ENCODE measurements at places on chromosomes 7 and 10.

GRCh38 chr7:101376601-101377000 lies 13.9 kb downstream of the COL26A1 start:
- no peak overlapping the region for H3K27ac ChIP-seq
- H3K36me3 ChIP-seq, result no peaks in the 10 kb centered on the region
- no peak for DNase-seq
- no peaks in the 10 kb centered on the region for H3K27me3 ChIP-seq
- H3K4me3 ChIP-seq, result no peak overlapping the region
- H3K4me1 ChIP-seq, result peaks cover 4% of the 10 kb centered on the region

DNA sequence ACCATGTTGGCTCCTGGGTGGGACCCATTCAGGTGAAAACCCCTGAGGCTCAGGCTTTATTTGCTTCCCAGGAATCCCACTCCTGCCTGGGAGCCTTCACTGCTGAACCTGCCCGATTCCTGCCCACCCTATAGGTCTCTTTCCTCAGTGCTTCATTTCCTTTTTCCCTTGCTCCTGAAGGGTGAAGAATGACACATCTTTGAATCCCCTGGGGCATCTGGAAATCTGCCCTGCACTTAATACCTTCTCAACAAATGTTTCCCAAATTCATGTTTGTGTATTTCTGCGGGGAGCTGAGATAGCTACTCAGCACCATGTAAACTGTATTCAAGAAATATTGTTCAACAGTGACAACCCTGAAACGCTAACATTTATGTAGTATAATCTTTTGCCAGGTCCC lies 10.3 kb upstream of the PCBD1 start:
- no peaks in the 10 kb centered on the region for H3K36me3 ChIP-seq
- H3K4me1 ChIP-seq, result no peaks in the 10 kb centered on the region
- no peak overlapping the region for H3K4me3 ChIP-seq

- H3K27me3 ChIP-seq, result no peaks in the 10 kb centered on the region
- peak within 1 kb of the TSS; percentile 56 for H3K4me3 ChIP-seq
- no peak for DNase-seq
- H3K4me1 ChIP-seq, result peaks cover 8% of the 10 kb centered on the region
Measured at GRCh38 chr7:85186521-85187241, at the start of gene SEMA3D. SEMA3D (minus strand) TSS chr7:85187056; CDS start chr7:85121891, 65,165 bp downstream.

- H3K4me3 ChIP-seq, result no peak overlapping the region
- DNase-seq, result no peak
- no peaks in the 10 kb centered on the region for H3K36me3 ChIP-seq
- H3K4me1 ChIP-seq, result peaks cover 31% of the 10 kb centered on the region
- no peak overlapping the region for H3K27ac ChIP-seq
Measured at GRCh38 chr10:117348236-117348635, 27.0 kb downstream of the PDZD8 start.

DNA sequence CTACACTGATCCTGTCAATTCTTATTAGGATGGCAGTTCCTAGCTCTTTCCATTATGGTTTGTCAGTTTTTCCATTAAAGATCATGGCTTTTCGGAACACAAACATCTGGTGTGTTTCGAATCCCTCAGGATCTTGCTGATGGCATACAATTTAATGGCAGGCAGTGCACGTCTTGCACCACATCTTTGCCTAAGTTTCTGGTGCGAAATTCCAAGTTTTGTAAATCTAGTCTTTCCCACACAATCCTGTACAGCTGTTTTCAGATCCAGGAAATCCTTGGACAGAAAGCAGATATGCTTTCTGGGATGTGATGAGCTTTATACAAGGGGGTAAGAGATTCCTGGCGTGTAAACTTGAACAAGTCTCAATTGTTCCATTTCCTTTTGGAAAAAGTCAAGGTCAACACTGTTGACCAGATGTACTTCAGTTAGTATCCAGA lies 224.3 kb upstream of the PHYHIPL start:
- H3K36me3 ChIP-seq, result no peaks in the 10 kb centered on the region
- H3K4me1 ChIP-seq, result no peaks in the 10 kb centered on the region
- DNase-seq, result no peak
- no peak overlapping the region for H3K4me3 ChIP-seq

GRCh38 chr10:77643795-77644468 lies 6.3 kb upstream of the KCNMA1 start:
- no peak for DNase-seq
- H3K27ac ChIP-seq, result no peak overlapping the region
- no peaks in the 10 kb centered on the region for H3K27me3 ChIP-seq
- H3K4me3 ChIP-seq, result no peak overlapping the region

- no peak for DNase-seq
- H3K4me3 ChIP-seq, result no peak overlapping the region
Measured at GRCh38 chr10:2214805-2215204, 477.5 kb upstream of the ADARB2 start.

- peak overlapping the region; percentile 44 for H3K27ac ChIP-seq
- H3K36me3 ChIP-seq, result no peaks in the 10 kb centered on the region
- no peak overlapping the region for H3K4me3 ChIP-seq
- DNase-seq, result no peak
Measured at GRCh38 chr10:126130271-126130710, 233.9 kb downstream of the FANK1 start.

DNA sequence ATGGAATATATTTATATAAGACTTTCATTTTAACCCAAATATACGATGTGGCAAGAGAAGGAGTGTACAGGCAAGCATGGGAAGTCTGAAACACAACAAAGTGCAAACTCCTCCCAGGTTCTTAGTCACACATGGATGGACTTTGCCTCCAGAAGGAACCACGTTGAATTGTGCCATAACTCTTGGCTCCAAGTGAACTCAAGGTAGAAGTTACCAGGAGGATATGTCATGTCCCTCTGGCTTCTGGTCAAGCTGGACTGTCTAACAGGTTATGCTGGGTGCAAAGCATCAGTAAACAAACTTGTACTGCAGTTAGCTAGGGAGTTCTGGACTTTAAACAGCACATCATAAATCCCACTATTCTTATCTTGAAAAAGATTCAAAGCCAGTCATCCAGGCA lies 328.3 kb upstream of the TEX47 start:
- no peak overlapping the region for H3K27ac ChIP-seq
- no peak overlapping the region for H3K4me3 ChIP-seq
- H3K4me1 ChIP-seq, result no peaks in the 10 kb centered on the region
- no peaks in the 10 kb centered on the region for H3K36me3 ChIP-seq

DNA sequence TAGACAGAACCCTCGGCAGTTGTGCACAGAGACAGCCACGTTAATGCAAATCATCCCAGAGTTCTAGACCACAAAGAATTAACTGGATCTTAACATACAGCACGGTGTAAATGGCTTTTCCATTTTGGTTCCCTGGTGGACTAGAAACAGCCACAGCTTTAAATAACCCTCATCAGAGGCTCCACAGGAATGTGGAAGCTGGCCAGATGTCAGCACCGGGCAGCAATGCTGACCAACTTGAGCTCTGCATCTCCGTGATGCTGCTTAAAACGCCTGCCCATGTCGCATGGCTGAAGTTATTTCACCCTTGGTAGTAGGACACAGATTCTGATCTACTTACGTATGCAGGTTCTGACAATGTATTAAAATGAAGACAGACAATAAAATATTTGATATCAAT lies 24.5 kb downstream of the RSU1 start:
- no peak overlapping the region for H3K4me3 ChIP-seq
- no peaks in the 10 kb centered on the region for H3K4me1 ChIP-seq
- H3K27me3 ChIP-seq, result no peaks in the 10 kb centered on the region
- H3K36me3 ChIP-seq, result no peaks in the 10 kb centered on the region
- DNase-seq, result no peak

DNA sequence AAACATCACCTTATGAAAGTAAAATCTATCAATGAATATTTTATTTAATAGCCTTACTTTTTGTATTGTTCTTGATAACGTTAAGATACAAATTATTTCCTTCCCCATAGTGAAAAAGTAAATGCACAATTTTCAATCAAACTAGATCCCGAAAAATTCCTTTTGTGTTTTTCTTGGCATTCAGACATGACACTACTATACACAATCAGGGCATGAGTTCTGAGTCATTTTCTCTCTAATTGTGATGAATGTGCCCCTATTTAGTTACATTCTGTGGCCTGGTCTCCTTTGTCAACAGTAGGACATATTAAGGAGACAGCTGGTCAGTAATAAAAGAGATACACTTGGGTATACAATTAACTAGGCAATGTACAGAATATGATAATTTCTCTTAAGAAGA lies 19.8 kb downstream of the COL1A2 start:
- H3K36me3 ChIP-seq, result no peaks in the 10 kb centered on the region
- DNase-seq, result no peak
- H3K4me1 ChIP-seq, result peaks cover 66% of the 10 kb centered on the region
- peak overlapping the region; percentile 95 for H3K27ac ChIP-seq
- H3K4me3 ChIP-seq, result no peak overlapping the region

DNA sequence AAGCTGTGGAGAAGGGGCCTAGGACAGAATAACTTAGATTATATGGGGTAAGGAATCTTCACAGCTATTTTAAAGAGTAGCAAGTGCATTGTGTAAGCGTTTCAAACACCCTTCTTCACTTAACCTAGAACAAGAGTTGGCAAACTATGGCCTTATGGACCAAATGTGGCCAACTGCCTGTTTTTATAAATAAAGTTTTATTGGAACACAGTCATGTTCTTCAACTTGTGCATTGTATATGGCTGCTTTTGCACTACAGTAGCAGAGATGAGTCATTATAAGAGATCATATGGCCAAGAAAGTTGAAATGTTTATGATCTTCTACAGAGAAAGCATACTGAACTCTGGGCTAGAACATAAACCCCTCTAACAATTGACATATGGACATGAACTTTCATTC lies 187.8 kb downstream of the ETV1 start:
- H3K27ac ChIP-seq, result no peak overlapping the region
- no peak overlapping the region for H3K4me3 ChIP-seq
- H3K27me3 ChIP-seq, result no peaks in the 10 kb centered on the region
- H3K4me1 ChIP-seq, result no peaks in the 10 kb centered on the region
- no peaks in the 10 kb centered on the region for H3K36me3 ChIP-seq

DNA sequence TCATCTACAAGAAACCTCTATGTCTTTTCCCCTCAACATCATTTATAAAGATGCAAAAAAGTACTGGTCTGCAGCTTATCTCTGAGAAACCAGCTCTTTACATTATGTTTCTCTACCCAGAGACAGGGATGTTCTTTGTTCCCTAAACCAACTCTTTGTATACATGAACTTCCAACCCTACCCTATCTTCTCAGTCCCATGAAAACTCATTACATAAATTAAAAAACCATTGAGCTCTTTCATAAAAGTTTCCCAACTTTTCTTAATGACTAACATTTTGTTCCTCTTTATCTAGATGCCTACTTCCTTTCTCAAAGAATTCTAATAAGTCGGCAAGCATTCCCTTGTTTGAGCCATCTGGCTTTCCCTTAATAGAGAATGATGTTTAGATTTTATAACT lies 192.8 kb upstream of the AGK start:
- no peak for DNase-seq
- H3K27me3 ChIP-seq, result no peaks in the 10 kb centered on the region
- H3K27ac ChIP-seq, result no peak overlapping the region
- no peak overlapping the region for H3K4me3 ChIP-seq

DNA sequence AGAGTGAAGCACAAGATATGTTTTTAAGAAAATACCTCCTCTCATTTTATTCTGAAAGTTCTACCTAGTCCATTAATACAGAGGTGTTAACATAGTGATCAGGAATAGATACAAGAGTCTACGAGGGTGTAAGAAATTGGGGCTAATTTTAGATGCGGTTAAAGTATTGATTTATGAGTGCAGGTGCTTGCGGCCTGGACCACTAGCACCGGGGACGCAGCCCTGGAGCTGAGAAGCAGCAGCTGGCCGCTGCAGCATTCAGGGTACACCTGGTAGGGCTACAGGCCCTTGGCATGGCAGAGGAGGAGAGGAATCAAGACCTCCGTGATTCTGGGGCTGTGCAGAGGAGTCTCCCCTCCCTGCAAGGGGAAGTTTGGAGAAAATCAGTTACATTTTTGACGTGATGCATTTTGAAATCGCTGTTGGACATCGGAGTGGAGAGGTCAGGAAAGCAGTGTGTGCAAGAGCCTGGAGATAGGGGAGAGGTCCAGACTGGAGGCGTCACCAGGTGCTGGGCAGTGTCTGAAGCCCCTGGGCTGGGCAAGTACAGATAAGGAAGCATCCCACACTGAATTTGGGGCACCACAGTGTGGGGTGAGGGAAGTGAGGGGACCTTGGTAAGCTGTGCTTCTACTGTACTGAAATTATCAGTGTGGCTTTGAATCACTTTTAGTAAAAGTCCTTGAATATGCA lies 112.3 kb downstream of the VWC2 start:
- H3K36me3 ChIP-seq, result no peaks in the 10 kb centered on the region
- no peaks in the 10 kb centered on the region for H3K4me1 ChIP-seq
- no peak overlapping the region for H3K27ac ChIP-seq
- H3K27me3 ChIP-seq, result no peaks in the 10 kb centered on the region
- no peak for DNase-seq

DNA sequence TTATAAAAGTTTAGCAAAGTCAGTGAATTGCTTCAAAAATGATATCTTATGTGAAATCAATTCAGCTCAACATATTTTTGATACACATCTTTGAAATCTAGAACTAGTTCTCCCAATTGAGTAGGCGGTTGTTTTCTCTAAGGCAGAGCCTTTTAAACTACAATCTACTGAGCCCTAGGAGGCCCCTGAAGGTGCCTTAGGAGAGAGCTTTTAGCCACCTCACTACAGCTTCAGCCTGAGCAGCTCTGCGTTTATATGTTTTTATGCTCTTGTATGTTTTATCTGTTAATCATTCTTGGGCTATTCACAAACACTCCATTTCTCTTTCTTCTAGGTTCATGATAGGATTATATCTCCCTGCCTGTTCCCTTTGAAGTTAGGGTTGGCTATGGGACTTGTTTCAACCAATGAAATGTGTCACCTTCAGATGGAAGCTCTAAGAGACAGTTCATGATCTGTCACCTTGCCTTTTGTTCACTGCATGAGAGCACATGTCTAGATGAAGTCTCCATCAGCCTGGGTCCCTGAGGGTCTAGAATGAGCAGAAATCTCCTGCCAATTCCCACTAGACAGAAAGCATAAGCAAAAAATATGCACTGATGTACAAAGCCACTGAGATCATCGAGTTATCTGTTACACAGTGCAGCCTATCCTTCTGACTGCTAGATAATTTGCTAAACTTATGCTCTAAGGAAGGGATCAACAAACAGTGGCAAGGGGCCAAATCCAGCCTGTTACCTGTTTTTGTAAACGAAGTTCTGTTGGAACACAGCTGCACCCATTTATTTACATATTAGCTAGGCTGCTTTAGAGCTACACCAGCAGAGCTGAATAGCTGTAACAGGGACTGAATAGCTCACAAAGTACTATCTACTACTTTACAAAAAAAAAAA lies 128.5 kb upstream of the CDK1 start:
- DNase-seq, result no peak
- no peaks in the 10 kb centered on the region for H3K36me3 ChIP-seq
- no peak overlapping the region for H3K27ac ChIP-seq
- no peaks in the 10 kb centered on the region for H3K27me3 ChIP-seq
- no peak overlapping the region for H3K4me3 ChIP-seq

GRCh38 chr10:122566632-122567031 lies 6.1 kb downstream of the DMBT1 start:
- no peaks in the 10 kb centered on the region for H3K36me3 ChIP-seq
- H3K4me3 ChIP-seq, result no peak overlapping the region
- no peaks in the 10 kb centered on the region for H3K27me3 ChIP-seq
